ENCODE measurements at places on chromosomes 11 and 22.

DNA sequence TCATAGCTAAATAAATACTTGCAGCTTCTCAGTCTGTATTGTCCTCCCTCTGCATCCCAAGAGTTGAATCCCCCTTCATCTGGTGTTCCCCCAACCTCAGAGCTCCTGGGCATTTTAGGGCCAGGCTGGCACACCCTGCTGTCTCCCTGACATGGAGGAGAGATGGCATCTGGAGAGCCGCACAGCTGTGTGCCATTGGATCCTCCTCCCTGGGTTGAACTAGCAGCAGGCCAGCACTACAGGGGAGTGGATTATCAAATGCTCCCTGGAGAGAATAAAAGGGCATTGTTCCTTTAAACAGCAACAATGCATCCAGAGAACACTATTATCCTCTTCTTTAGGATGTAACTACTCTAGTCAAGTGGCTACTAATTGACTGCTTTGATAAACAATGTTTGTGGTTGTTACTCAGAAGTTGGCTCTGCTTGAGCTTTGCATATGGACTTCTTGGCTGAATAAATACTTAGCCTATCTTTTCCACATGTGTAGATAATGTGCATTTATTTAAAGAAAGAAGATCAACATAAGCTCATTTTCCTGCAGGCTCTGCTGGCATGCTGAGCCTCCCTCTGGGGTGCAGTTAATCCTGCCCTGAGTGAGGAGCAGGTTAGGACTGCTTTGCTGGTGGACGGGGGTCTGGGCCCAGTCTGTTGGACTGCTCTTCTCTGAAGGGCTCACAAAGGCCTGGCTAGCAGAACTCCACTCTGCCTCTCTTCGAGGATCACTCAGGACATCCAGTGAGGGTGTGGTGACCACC lies 897.2 kb downstream of the TBC1D22A start:
- DNase-seq, result peak; percentile 29

DNA sequence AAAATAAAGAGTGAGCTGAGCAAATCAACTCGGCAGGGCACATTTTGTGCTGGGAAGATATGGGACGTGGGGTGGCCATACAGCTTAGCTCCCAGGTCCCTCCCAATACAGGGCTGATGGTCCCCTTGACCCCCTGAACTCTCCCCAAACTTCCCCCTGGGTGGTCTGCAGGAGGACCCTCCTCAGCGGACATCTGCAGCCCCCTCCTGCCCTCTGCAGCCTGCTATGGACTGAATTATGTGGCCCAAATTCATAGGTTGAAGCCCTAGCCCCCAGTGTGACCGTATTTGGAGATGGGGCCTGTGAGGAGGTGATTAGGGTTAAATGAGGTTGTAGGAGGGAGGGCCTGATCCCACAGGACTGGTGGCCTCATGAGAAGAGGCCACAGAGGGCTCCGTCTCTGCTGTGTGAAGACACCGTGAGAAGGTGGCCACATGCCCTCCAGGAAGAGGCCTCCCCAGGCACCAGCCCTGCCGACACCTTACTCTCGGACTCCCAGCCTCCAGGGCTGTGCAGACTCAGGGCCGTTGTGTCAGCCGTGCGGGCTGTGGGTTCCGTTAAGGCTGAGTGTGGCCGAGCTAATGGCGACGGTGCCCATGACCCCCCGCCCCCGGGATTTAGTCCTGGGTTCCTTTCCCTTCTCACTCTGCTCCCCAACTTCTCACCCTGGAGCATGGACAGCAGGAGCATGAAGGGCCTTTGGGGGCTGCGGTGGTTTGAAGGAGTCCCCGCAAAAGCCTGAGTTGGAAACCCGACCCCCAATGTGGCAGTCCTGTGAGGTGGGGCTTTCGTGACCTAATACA lies 1042.8 kb downstream of the BRD1 start:
- no peak for DNase-seq

GRCh38 chr22:49404020-49404419 lies 423.7 kb downstream of the BRD1 start:
- no peak for DNase-seq

- DNase-seq, result no peak
Measured at GRCh38 chr11:122851366-122851966, 13.2 kb downstream of the CRTAM start.

- no peak for DNase-seq
Measured at GRCh38 chr11:11626128-11626527, 4.3 kb upstream of the GALNT18 start.

- DNase-seq, result peak; percentile 58
Measured at GRCh38 chr22:35352214-35353111, 28.4 kb upstream of the HMOX1 start.

DNA sequence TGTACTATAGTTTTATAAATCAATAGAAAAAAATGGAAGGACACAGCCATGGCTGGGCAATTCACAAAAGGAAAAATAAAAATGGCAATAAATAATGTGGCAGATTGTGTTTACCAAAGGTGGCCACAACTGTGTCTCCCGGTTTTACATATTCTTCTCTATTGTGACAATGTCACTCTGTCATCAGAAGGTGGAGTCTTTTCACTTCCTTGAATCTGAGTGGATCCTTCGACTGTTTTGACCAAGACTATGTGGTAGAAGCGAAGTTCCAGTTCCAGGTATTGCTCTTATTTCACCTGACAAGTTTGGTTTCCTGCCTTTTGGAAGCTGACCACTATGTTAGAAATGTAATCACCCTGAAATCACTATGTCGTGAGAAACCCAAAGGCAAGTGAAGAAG lies 31.0 kb upstream of the HSD17B12 start:
- DNase-seq, result no peak

DNA sequence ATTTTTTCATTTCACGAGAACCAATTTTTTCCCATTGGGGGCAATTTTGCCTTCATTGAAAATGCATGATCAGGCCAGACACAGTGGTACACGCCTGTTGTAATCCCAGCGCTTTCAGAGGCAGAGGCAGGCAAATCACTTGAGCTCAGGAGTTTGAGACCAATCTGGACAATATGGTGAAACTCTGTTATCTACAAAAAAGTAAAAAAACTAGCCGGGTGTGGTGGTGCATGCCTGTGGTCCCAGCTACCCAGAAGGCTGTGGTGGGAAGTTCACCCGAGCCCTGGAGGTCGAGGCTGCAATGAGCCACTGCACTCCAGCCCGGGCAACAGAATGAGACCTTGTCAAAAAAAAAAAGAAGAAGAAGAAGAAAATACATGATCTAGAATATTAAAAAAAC lies 19.2 kb upstream of the UPK3A start:
- no peak for DNase-seq

GRCh38 chr22:30288419-30289140 lies 725 bp downstream of the CASTOR1 start:
- DNase-seq, result no peak

DNA sequence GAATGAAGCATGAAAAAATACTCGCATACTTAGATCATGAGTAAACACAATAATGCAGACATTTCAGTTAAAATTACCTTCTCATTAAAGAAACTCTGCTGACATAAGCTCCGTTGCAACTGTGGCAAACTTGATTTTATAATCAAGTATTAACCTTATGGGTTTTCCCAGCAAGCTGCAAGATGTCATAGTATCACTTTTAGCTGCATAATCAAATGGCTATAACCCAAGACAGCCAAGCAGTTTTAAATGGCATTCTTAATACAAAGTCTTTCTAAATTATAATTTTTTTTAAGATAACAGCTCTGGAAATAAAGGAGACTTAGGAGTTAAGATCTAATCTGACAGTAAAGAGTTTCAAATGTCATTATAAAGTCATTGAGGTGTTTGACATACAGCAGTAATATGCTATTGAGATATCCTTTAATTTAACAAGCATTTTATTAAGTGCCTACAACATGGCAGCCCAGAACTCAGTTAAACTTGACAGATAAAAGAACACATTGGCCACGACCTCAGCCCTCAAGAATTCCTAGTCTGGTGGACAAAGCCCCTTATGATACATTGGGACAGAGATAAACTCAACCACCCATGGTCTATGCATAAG lies 163.1 kb upstream of the FAT3 start:
- DNase-seq, result no peak

DNA sequence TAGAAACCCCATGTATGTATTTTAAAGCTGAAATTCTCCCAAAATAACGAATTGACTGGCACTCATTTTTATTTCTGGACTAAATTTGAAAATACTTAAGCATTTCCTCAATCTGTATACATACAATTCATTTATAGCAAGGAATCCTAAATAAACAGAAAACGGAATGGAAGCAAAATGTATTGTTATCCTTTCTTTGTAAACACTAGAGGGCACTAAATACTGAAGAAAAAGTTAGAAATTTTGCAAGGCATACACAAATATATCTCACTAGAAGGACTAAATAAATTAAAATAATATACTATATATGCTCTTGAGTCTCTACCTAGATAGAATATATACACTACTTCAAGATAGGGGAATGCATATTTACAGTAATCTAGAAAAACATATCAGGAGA lies 23.1 kb upstream of the ANO5 start:
- no peak for DNase-seq

DNA sequence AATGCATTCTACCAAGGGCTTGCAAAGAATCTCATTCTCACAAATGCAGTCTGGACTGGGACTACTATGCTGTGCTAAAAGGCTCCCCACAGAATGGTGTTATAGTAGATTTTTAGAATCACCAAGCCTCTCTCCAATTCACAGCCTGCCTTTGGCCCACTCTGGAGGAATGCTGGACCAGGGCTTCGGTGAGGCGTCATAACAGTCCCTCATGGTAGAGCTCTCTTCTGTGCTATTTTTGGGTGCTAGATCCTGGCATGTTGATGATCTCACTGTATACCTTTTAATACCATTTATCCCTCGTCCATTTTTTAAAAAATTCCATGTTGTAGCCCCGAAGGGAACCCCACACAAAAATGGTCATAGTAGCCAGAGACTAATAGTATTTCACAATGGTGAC lies 17.6 kb downstream of the MAP6 start:
- DNase-seq, result no peak

DNA sequence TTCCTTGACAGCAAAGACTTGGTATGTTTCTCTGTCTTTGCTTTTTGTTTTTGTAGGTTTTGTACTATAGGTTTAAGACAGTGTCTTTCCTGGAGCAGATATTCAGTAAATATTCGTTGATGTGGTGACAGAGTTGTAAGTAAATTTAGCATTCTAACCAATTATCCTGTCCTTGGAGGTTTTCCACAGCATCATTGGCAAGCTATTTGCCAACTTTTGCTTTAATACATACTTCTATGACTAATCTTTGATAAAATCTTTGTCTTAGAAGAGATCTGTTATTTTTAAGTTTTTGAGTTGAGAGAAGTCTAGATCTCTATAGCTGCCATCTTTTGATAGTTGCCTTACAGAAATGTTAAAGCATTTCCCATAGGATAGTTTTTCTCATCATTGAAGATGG lies 3.8 kb downstream of the USP47 start:
- DNase-seq, result no peak

DNA sequence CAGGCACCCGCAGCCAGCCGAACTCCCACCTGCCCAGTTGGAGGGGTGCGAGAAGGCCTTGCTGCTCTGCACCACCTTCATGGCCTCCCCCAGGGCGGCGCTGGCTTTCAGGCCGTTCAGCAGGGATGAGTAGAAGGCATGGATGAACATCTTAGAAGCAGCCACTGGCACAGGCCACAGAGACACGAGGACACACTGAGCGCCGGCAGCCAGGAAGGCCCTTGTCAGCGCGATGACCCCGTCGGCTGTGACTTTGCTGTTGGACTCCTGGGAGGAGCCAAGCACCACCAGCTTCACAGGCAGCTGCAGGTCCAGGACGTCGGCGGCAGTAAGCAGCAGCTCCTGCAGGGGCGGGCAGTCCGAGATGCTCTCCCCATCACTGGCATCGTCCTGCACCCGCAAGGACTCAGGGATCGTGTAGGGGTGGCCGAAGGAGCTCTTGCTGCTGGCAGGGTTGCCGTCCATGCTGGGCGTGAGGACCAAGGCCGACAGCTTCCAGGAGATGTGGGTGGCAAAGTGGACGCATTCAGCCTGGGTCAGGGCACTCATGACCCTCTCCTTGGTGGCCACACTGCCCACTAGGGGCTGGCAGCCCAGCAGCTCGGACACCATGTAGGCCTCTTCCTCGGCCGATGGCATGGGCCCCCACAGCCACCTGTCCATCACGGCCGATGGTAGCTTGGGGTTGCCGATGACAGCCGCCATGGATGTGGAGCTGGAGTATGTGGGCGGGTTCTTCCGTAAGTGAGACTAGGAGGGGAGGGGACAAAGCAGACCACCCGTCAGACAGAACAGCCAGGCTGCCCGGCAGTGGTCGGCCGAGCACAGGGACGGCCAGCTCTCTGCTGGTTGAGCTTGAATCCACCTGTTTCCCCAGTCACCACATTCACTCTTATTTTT lies 79.7 kb upstream of the PITPNB start:
- no peak for DNase-seq

DNA sequence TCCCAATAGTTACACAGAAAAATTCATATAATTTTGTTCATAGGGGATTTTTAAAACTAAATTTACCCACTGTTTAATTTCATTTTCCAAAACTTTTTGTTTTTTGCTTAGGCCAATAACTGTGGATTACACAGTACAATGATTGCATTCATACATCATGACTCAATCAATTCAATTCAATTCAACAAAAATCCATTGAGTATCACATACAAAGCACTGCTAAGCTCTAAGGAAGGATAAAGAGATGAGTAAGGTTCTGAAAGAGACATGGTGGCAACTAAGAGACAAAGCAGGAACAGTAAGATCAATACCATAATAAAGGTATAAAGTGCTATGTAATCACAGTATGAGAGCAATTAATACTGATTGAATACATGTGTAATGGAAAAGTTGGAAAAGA lies 9.4 kb upstream of the LAYN start:
- no peak for DNase-seq

DNA sequence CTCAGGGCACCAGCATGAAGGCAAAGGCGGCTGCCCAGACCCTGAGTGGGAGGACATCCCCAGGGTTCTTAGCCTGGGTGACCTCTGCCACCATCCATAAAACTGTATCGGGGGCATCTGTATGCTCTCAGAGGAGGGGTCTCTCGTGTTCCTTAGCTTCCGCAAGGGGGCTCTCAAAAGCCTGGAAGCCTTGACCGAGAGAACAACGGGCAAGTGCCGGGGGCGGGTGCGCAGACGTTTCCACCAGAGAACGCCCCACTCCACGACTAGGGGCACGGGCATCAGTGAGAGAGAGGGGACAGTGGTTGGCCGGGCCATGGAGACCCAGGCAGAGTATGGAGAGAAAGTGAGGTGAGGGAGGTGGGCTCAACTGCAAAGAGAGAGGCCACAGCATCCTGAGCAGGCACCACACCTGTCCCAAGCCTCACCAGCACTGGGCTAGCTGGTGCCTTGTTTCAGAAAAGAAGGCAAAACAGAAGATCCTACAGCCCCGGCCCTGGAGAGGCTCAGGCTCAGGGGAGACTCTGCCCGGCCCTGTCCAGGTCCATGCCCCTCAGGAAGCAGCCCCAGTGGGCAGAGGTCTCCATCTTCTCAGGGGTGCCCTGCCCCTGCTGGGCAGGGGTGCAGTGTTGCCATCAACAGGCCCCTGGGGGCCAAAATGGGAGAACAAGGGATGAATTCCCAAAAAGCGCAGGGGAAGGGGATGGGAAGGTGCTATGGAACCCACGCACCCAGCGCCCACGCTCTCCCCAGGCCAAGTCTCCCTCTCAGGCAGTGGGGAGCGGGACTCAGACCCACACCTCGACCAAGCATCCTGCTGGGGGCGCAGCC lies 5.9 kb downstream of the TSPAN32 start:
- no peak for DNase-seq

DNA sequence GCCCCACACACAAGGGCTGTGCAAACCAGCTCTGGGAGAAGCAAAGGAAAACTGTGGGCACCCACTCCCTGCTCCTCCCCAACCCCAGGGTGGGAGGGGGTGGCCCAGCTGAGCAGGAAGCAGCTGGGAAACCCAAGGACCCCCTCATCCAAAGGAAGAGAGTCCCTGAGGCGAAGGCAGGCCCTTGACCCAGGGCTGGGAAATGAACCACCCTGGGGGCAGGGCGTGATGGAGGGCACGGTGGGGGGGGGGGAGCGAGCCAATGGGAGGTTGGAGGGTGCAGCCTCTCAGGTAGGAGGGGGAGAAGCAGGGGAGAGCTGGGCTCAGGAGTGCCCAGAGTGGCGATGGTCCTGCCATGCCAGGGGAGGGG lies 16.8 kb downstream of the SCN4B start:
- no peak for DNase-seq

Measured in eye (tissue), 1 donor.